SK-N-DZ (cell line): ENCODE measurements at places on chromosomes 3 and 15.

DNA sequence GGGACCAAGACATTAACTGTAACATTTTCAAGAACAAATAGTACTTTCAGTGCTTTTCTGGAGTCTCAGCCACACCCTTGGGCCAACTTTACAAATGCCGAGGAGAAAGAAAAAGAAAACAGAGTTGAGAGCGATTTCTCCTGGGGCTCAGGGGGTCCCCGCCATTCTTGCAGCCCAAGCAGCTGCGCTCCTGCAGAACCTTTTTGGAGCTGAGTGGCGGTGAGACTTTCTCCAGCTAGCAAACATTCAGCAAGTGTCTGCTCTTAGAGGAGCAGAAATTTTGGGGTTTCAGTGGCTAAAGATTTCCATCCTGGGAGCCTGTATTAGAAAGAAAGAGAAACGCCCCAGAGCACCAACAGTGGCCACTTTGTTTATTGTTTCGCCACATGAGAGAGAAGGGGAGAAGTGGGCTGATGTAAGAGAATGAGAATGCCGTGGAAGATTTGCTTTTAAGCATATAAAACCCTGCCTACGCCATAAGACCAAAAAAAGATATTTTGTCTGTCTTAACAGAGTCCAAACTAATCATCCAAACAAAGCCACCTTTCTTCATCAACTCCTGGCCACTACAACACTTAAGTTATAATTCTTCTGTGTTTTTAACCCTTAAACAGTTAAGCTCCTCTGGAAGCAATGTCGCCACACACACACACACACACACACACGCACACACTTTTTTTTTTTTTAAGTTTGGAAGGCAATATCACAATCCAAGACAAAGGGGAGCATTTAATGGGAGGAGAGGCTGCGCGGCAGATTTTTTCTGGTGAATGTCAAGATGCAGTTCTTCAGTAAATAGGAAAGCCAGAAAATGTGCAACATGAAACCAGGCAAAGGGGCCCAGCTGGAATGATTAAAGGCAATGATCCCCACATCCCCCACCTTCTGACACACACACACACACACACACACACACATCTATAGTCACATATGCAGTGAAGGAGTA lies 19.2 kb downstream of the EID1 start:
- no peak for DNase-seq

GRCh38 chr15:79035111-79035601 lies 55.4 kb downstream of the RASGRF1 start:
- DNase-seq = peak; percentile 21

GRCh38 chr3:39180183-39180545 lies 12.2 kb downstream of the XIRP1 start:
- DNase-seq = no peak

GRCh38 chr3:51384055-51384725 lies 901 bp upstream of the MANF start:
- no peak for DNase-seq

GRCh38 chr3:43328653-43329052 lies 42.3 kb downstream of the SNRK start:
- DNase-seq = no peak

DNA sequence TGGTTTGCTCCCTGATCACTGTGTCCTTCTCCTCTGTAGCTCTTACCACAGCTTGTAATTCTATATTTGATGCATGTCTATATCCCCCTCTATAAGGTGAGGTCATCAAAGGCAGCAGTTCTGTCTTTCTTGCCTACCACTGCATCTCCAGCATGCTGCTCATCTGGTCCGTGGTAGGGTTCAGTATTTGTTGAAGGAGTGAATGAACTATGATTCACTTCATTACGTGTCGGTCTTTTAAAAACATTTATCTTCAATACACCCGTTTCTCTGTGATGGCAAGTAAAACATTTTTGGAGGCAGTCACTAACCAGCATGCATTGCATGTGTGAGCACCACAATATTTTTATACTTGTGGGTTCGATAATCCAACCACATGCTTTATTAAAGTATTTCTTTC lies 27.6 kb downstream of the CHST14 start:
- DNase-seq = no peak

DNA sequence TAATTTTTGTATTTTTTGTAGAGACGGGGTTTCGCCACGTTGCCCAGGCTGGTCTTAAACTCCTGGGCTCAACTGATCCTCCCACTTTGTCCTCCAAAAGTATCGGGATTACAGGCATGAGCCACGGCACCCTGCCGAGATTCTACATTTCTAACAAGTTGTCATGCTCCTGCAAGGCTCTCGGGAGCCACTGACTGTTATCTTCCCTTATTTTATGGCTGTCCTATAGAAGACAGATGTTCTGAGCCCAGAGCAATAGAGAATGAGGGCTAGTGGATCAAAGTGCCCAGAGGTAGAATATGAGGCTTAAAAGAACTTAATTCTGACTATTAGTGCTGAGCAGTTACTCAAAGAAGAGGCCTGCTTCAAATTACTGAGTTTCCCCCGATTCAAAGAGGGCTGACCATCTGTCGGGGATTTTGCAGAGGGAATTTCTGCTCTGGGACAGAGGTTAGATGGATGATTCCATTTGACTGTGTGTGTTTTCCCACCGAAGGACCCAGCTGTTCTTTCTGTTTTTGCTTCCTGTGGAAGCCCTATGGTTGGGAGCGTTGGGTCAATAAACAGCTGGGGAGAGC lies 39.5 kb downstream of the ITPR1 start:
- peak; percentile 41 for DNase-seq

DNA sequence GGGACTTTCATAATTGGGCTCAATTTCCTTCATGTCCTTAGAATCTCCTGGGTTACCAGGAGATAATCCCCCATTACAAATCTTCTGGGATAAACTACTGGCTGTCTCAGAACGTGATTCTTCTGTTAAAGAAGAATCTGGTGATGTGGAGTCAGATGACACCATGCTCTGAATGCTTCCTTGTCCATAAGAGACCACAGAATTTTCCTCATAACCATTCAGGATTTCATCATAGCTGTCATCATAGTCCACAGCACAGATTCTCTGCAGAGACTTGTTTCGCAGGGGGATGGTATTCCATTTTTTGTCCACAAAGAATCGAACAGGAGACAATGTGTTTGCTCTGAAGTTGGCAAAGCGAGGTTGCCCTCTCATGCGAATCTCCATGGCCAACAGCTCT lies 109.8 kb upstream of the TSPAN3 start:
- DNase-seq = no peak

GRCh38 chr3:14678015-14678503 lies 3.1 kb downstream of the C3orf20 start:
- no peak for DNase-seq

- DNase-seq = no peak
These were observed 681 bp downstream of the CTDSPL start for GRCh38 chr3:37862219-37862902.

DNA sequence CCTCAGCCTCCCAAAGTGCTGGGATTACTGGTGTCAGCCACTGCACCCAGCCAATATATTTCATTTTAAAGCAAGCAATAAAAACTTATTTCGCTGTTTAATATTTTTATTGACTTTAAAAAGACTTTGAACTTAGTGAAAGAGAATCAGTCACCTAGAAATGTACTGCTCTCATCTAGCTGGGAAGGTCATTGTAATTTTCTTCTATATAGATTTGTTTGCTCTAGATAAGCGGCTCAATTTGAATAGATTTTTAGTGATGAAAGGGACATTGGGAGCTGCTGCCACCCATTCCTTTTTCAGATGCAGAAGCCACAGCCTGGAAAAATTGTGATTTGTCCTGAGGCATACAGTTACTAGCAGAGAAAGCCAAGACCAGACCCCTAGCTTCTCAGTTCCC lies 40.1 kb downstream of the CAPN7 start:
- no peak for DNase-seq

DNA sequence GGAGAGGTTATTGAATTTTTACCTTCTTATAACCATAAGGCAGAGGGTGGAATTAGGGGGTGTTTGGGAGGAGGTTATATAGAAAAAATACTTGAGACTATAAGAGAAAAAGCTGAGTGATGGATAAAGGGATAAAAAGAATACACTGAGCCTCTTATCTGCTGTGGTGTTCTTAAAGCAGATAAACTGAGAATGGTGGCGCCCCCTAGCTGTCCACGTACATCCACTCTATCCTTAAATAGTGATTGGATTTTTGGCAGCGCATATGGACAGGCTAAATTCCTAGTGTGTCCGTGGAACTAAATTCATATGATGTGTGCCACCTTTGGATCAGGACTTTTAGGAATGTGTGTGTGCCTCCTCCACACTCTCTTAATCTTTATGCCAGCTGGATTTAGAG lies 121.1 kb downstream of the OXSM start:
- no peak for DNase-seq

DNA sequence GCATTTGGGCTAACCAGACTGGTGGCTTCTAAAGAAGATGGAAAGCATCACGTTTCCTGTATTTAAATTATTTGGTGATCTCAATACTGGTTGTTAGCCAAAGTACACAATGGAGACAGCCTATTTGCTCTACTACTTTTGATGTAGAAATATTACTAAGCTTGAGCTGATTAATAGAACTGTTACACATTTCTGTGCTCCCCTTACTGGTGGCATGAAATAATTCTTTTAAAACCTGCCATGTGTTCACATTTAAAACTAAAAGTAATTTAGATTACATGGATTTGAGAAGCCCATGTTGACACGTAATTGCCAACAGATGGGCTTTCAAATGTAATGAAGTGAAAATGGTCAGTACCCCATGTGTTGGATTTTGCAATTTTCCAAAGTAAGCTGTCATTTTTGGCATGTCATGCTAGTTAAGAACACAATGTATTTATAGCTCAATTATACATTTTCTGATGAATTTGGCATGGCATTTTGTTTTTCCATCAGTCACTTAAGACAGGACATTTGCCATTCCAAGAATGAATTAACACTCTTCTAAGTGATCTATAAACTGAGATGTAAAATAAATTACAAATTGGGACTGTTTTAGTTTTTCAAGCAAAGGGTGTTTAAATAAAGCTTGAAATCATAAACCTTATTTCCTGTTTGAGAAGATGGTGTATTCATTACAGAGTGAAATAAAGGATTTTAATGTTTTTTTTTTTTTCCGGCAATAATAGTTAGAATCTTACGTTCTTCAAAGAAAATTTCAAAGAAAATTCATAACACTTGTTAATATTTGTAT lies 10.8 kb upstream of the RARRES1 start:
- DNase-seq = no peak

DNA sequence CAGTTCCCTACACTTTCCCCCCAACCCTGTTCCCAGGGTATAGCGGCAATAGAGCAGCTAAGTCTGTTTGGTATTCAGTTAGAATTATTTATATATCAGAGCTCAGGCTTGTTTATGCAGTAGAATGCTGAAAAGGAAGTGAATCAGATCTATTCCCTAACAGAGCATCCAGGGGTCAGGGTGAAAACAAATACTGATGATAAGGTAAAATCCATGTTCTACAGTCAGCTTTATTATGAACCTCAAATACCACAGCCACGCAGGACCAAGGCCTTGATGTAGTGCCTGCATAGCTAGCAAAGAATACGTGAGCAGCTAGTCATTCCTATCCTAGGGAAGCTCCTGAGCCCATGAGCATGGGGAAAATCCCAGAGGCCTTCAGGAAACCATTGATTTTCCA lies 229.7 kb upstream of the ICE2 start:
- DNase-seq = no peak

DNA sequence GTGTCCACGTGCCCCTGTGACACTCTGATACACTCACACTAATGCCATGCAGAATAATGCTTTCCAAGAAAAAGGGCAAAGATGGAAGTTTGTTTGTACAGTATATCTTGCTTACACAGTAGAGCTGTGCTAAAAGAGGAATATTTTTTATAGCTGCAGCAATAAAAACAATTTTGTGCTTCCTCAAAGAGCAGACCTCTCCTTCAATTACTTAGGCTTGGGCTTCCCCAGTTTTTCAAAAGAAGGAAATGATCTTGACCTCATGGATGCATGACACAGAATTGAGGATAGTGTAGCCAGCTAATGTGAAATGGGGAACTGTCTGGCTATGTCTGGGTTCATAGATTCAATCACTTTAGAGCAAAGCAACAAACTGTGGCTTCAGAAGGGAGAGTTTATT lies 137.4 kb downstream of the STT3B start:
- no peak for DNase-seq

DNA sequence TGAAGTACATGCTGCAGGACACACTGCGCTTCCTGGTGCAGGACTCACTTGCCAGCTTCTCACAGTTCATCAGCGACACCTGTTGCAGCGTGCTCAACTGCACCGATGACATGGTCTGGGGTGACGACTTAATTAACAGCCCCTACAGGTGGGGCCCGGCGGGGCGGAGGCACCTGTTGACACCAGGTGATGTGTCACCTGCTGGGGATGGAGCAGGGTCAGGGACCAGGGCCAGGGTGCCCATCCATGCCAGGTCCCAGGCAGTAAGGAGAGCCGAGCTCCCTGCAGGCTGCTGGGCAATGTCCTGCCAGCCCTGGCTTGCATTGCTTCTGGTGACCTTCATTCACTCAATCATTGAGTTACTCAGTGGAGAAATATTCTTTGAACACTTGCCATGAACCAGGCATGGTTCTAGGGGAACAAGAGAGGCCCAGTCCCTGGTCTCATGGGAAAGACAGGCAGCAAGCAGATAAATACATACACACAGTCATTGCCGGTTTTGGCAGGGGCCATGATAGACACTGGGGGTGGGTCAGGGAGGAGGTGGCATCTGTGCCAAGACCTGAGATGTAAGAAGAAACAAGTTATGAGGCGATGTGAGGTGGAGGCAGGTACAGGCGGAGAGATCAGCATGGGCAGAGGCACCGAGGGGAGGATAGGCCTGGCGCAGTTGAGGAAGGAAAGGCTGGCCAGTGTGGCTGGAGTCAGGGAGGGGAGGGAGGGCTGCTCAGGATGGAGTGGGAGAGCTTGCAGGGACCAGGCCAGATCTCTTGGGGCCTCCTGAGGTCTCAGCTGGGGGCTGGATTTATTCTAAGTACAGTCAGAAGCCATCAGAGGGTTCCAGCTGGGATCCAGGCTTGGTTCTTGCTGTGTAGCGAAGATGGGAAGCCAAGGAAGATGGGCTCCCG lies 30.8 kb downstream of the DNAH1 start:
- no peak for DNase-seq

- no peak for DNase-seq
These were observed 50.9 kb upstream of the OSTN start for GRCh38 chr3:191148131-191148530.

DNA sequence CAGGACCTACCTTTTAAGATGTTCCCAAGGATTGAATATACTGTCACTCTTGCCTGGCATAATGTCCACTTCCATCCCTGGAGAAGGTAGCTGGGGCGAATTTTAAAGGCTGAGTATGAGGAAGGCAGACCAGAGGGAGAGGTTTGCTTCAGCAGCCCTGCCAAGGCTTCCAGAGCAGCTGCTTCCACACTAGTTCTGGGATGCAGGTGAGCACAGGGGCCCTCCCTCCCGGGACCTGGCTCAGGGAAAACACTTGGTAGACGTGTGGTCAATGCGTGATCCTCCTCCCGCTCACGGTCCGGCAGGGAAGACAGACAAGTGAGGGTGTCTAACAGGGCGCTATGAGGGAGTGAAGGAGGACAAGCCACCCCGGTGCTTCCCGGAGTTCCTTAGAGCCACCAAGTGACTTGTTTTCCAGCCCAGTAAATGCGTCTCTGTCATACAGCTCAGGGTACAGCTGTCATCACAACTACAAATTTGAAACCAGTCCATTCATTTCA lies 327.6 kb downstream of the ARRDC4 start:
- DNase-seq = no peak
